ENCODE measurements at places on chromosomes 6 and 20.

- no peak for DNase-seq
Measured at GRCh38 chr20:53652090-53652858, 58.6 kb upstream of the ZNF217 start.

DNA sequence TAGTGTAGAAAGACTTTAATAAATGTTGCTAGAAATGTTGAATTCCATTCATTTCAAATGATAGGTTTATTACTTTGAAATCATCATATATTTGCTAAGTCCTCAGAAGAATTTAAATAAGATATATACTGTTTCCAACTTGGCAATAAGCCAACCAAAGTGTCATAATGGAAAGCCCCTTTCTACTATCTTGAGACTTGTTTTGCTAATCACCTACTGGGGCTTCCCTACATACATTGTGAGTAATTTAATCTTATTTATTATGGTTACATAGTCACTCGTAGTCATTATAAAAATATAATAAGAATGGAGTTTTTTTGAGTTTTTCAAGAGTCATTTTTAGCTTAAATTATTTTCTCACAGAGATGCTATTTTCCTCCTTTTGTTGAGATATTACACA lies 20.7 kb downstream of the COL19A1 start:
- no peak for DNase-seq

GRCh38 chr6:166687070-166687878 lies 60.2 kb upstream of the RPS6KA2 start:
- DNase-seq, result no peak

- DNase-seq, result no peak
Measured at GRCh38 chr6:34813028-34813713, 21.3 kb downstream of the BLTP3A start.

DNA sequence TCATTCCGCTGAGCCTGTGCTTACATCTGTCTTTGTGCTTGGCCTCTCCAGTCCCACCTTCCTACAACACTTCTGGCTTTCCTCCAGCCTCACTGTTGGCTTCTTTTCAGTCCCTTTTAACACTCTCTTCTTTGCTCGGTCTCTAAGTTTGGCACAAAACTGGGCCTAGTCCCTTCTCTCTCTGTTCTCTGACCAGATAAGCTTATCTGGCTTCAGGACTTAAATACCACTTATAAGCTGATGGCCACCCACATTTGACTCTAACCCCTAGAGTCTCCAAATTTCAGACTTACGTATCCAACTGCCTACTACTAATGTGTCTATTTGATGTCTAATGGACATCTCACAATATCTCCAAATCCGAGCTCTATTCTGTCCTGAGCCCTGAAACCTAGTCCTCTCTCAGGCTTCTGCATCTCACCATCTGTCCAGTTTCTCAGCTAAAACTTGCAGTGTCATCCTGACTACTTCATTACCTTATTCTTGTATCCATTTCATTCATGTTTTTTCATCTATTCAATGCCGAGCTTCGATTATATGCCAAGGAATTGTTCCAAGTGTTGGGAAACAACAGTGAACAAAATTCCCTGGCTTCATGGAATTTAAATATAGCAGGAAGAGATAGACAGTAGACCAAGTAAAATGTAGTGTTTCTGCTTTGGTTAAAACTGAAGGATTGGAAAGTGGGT lies 40.1 kb downstream of the TBPL1 start:
- DNase-seq, result no peak

- DNase-seq, result no peak
Measured at GRCh38 chr6:111813677-111814310, 59.5 kb downstream of the FYN start.

DNA sequence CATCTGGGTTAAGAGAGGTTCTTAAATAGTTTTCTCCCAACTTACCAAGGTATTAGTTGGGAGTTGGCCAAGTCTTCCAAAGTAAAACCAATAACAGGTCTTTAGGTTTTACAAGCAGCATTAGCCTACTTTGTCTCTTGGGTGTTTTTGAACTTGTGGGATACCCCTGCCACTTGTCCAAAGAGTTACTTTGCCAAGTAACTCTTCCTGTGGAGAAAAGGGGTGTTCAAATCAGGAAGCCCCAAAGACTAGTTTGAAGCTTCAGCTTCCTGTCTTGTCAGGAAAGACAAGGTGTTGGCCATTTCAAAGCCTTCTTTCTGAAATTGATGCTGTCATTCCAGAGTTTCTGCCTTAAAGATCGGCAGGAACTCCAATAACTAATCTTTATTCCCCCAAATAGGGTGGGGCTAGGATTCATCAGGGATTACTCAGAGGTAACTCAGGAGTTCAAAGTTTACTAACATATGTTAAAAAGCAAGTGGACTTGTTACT lies 822 bp downstream of the RAB22A start:
- no peak for DNase-seq

DNA sequence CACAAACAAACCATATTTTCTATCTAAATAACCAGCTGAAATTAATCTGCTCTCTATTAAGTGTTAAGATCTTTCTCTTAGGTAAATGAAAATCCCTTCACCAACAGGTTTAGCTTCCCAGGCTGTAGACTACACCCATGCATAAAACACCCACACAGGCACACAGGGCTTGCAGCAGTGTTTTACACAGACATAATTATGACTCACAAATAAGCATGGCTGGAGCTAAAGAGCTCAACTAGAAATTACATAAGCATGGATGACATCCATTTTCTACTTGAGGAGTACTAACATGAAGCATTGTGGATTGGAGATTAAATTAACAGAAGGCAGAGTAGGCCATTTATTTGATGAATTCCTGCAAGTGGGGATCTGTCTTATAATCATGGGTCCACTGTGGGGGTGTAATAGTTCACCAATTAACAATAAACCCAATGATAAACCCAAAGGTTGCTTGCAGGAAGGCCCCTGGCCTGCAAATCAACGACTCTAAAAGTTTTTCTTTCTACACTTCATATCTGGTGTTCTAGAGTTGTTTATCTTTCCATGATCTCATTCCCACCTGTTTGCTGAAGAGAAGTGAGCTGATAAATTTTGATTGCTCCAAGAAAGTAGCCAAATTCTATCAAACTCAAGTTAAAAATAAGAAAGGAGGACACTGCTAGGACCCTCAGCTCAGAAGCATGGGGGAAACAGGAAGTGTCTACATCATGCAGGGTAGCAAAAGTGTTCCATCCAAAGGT lies 33.8 kb upstream of the E2F3 start:
- DNase-seq, result no peak

- no peak for DNase-seq
Measured at GRCh38 chr6:14066782-14067406, 50.7 kb upstream of the CD83 start.

DNA sequence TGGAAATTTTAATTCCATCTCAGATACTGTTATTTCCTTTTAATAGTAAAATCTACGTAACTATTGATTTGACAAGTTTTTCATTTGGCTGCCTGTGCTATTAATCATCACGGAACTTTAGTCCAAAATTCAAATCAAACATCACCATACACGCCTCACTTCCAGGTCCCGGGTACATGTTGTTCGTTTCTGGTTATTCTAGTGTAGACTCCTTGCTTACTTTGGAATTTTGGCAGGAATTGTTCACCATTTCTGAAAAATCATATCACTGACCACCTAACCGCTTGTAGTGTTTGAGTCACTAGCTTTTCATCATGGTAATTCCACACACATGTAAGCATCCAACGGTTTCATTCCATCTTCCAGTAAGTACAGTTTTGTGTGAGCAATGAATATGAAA lies 98.0 kb upstream of the NHSL1 start:
- no peak for DNase-seq

- no peak for DNase-seq
Measured at GRCh38 chr6:20327141-20327540, 74.5 kb upstream of the E2F3 start.

GRCh38 chr6:118377711-118378414 lies 170.2 kb upstream of the PLN start:
- no peak for DNase-seq

GRCh38 chr20:1862663-1863053 lies 32.5 kb upstream of the SIRPA start:
- DNase-seq, result no peak

GRCh38 chr6:151357758-151358436 lies 33.5 kb downstream of the ZBTB2 start:
- no peak for DNase-seq

DNA sequence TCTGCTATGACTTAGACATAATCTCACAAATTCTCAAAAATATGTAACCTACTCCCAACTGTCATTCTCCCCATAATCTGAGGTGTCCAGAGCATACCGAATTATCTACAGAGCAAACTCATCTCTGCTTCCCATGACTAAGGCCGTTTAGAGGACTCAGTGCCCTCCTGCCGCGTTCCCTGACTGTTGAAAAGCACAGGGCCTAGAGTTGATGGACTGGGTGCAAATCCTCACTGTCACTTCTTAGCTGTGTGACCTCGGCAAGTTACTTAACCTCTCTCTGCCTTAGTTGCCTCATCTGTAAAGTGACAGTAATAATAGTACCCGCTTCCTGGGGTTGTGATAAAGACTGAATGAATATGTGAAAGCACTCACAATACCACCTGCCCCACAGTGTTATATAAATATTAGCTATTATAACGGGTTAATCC lies 4.7 kb upstream of the TUBB2A start:
- no peak for DNase-seq
